CD4-positive, alpha-beta memory T cell (primary cell): ENCODE measurements at places on chromosomes 2 and 18.

- no peak for DNase-seq
Observed at GRCh38 chr18:56815926-56816325, 164.8 kb downstream of the WDR7 start.

- peak; percentile 81 for DNase-seq
Observed at GRCh38 chr2:197268786-197269584, 41.6 kb downstream of the ANKRD44 start.

GRCh38 chr18:74989134-74989533 lies 219.8 kb downstream of the PTGR3 start:
- DNase-seq = no peak

GRCh38 chr2:98426771-98427170 lies 17.9 kb upstream of the INPP4A start:
- no peak for DNase-seq
